ENCODE measurements at places on chromosomes 3 and 15.

- no peak for DNase-seq
Measured at GRCh38 chr15:60091157-60091556, 87.0 kb downstream of the FOXB1 start.

- no peak for DNase-seq
Measured at GRCh38 chr15:60551147-60551780, 72.3 kb upstream of the ICE2 start.

- DNase-seq, result no peak
Measured at GRCh38 chr3:58321791-58322190, 10.9 kb upstream of the PXK start.

GRCh38 chr3:151770956-151771355, 37.2 kb downstream of the AADACL2 start:
- no peak for DNase-seq

DNA sequence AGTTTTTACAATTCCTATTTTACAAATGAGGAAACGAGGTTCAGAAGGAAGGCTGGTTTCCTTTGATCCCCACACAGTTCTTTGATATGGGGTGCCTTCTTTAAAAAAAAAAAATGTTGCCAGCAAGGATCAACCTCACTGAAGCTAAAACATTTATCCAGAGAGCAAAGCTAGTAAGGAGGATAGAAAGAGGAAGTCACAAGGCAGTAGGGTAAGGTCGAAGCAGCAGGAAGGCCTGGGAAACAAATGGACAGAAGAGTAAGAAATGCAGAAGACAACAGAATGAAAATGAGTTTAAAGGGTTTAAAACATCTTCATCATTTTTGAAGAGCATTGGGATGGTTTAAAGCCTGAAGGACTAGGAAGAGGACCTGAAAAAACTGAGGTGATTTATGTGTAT, 30.6 kb upstream of the CP start:
- DNase-seq, result no peak

- DNase-seq, result no peak
Measured at GRCh38 chr15:78170848-78171773, 21.9 kb downstream of the IDH3A start.

- no peak for DNase-seq
Measured at GRCh38 chr3:169710619-169711018, 47.1 kb upstream of the MECOM start.

DNA sequence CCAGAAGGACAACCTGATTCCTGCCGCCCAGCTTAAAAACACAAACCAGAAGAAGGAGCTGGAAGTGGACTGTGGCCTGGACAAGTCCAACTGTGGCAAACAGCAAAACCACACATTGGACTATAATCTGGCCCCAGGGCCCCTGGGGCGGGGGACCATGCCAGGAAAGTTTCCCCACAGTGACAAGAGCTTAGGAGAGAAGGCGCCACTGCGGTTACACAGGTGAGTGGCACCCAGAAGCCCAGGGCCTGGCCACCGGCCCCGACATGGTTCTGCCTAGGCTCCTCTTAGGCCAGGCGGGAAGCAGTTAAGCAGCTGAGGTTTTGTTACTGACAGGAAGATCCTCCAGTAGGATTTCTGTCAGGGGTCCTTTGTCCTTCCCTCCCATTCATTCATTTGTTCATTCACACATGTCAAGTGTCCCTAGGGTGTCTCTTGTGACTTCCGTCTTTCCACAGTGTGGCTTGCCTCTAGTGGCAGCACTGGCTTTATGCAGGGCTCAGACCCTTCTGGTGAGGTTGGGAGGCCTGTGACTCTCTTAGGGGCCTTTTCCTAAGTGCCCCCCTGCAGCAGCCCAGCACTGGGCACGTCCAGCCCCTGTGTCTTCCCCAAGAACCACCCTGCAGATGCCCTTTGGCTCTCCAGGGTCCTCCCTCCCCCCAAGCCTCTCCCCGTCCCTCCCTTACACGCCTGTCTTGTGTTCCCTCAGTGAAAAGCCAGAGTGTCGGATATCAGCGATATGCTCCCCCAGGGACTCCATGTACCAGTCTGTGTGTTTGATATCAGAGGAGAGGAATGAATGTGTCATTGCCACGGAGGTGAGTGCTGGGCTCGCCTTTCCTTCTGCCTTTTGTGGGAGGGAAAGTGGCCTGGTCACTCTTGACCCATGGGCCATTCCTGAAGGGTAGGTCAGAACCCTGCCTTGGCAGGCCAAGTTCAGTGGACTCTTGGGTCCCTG, 7.8 kb downstream of the DLL4 start:
- DNase-seq, result no peak

DNA sequence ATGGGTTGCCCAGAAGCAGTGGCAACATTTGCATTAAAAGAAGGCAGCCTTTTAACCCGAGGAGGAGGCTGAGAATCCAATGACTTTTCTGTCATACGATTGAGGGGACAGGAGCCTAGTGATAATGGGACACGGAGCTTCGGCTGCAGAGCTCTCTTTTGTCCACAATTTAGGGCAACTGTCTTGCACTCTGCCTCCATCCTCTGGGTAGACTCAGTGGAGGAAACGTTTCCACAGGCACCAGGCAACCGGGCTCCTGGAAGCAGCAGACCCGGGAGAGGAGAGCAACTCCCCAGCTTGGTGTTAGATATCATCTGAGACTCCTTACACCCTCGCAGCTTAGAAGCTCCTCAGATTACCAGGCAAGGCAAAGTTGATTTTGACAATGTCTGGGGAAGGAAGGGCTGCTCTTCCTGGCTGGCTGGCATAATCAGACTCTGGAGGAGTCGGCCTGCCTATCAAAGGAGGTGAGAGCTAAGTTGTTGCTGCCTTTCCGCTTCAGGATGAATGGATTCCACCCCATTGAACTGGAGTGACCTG, 43.5 kb upstream of the RNU6-1 start:
- DNase-seq, result no peak

- DNase-seq, result no peak
Measured at GRCh38 chr15:72074335-72075060, 43.5 kb downstream of the MYO9A start.

DNA sequence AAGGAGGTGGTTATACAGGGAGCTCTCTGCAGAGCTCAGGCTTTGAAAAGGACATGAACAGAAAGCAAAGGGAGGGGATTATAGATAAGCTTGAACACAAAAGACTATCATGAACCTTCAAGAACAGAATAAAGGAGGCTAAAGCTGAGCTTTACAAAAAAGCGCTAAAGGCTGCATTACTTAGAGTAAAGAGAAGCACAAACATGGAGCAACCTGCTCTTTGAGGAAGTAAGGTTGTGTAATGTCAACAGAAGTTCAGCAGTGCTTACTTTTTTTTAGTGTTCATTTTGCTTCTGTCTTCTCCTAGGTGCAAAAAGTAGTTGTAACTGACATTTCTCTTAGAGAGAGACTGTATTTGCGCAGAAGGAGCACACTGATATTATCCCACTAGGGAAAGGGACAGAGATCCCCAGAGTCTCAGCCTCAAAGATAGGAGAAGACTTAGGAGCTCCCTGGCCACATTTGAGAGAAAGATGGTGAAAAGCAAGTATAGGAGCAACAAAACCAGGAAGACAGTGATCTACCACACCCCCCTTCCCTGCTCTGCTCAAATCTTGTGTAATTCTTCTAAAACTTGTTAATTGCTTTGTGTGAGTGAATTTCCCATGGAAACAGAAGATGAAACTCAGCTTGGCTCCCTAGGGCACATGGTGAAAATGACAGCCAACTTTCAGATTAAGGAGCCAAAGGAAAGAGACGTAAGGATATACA, 54.7 kb downstream of the QTRT2 start:
- no peak for DNase-seq

GRCh38 chr3:152550284-152550683, 281.6 kb downstream of the MBNL1 start:
- DNase-seq, result no peak

DNA sequence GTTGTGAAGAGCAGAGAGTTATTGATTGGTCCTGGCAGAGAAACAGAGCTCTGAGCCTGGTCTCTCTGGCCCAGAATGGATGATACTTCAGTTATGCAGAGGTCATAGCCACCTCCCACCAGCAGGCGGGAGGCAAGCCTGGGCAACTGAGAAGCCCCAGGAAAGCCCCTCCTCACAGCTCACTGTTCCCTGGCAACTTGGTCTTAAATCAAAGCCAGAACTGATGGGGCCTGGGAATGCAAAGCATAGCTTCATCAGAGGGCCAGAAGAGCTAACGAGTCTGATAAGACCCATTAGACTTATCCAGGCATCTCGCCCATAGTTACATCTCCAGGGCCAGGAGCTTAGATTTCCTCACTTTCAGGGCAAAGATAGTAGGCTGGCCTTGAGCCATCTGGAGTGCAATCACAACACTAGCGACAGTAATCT, 5.5 kb upstream of the COLQ start:
- DNase-seq, result no peak

- DNase-seq, result no peak
Measured at GRCh38 chr15:89367485-89368451, 33.1 kb upstream of the POLG start.

DNA sequence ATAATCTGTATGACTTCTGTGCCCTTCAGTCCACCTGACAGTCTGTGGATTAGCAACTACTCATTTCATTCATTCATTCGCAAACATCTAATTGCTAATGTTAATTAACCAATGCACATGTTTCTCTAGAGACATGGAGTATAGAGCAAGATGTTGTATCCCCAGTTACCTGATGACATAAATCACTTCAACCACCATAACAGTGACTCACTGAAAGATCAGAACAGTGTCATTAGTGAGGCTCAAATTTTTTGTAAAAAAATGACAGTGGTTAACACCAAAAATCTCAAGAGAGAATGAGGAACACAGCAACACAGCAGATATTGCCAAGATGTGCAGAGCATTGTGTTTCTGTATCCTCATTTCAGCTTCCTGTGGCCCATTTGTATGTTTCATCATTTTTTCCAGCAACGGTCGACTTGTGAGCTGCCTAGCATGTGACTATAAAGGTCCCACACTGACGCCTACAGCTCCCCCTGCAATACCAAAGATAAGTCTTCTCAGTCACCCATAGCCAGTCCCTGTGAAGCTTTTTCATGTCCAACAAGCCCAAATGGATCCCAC, 3.7 kb upstream of the PLD1 start:
- peak; percentile 49 for DNase-seq

GRCh38 chr3:24433838-24434591, 60.6 kb downstream of the THRB start:
- DNase-seq, result no peak

DNA sequence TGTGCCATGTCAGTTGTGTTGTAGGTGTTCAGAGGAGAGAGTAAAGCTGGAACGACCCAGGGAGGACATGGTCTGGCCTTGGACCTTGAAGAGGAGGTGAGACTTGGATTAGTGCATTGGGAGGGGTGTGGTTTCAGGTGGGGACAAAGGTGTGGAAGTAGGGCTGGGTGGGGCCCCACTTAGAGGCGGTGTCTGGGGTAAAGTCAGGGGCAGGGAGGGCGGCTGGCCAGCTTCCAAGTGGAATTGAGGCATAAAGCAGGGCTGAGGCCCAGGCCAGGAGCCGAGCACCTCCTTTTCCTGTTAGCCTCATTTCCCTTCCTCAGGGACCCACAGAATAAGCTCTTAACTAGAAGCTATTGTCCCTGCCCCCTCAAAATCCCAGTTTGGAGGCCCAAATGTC, 36.2 kb upstream of the FLNB start:
- DNase-seq, result no peak

DNA sequence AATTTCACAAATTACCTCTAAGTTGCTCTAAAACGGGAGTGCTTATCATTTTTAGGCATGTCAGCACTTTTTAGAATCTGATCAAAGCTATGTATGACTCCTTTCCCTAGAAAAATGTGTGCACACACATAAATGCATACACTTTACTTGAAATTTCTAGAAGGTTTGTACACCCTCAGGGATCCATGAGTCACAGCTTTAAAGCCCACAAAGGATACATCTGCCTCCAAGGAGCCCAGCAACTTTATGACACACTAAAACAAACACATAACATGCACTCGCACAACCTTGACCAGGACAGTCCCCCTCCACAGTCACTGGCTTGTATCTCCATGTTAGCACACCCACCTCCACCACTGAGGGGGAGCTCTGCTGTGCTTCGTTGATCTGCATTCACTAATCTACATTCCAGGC, 722.0 kb upstream of the CFAP20DC start:
- no peak for DNase-seq

GRCh38 chr3:164488893-164489292, 589.4 kb downstream of the SI start:
- no peak for DNase-seq

DNA sequence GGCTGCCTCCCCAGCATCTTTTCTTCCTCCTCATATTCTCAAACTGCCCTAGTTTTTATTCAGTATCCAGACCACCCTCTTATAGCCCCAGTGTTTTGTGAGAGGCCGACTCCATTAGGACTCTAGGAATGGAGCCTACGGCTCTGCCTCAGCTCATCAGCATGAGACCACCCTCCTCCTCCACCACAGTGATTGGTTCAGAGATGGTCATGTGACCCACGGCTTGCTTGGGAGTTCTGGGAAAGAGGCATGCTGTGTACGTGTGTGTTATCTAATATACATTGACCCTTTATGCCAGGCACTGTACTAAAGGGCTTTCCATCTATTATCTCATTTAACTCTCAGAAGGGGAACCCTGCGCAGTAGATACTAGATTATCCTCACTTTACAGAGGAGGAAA, 17.8 kb upstream of the CMTM7 start:
- no peak for DNase-seq

- DNase-seq, result no peak
Measured at GRCh38 chr3:57784089-57784735, 28.1 kb downstream of the SLMAP start.

DNA sequence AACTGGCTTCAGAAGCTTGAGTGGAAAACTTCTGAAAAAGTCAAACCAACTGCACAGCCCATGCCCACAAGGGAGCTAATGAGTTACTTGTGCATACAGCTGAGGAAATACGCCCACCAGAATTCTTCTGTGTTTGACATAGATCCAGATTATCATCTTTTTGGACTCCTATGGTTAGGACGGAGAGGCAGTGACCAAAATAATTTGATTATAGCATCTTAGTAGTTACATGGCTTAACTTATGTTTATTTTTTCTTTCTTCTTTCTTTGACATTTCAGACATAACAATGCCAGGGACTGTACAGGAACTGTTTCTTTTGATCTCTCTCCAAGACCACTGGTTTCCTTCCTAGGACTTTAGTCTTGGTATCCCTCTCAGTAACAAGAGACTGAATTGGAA, 246.1 kb upstream of the RASGRP1 start:
- DNase-seq, result no peak

- DNase-seq, result no peak
Measured at GRCh38 chr3:158847885-158848284, 46.0 kb downstream of the MFSD1 start.

DNA sequence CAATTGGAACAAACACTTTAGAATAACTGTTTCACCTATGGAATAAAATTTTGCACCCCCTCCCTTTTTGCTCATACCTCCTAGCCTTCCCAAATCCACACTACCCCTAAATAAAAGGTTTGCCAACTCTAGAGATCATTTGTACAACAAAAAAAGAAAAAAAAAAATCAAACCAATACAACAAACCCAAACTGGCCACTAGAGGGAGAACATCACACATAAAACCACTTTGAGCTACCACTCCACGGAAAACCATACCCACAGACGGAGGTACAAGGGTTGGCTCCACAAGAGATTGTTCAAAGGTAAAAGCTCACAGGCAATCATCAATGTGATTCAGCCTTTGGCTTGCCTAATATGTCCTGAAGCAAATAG, 47.6 kb downstream of the SETMAR start:
- DNase-seq, result peak; percentile 39
